ENCODE measurements at places on chromosomes 4 and X. TPM values are rescaled to one million over a fixed set of nuclear protein-coding genes. Genes with fewer than 3 reads are reported as not detected.

DNA sequence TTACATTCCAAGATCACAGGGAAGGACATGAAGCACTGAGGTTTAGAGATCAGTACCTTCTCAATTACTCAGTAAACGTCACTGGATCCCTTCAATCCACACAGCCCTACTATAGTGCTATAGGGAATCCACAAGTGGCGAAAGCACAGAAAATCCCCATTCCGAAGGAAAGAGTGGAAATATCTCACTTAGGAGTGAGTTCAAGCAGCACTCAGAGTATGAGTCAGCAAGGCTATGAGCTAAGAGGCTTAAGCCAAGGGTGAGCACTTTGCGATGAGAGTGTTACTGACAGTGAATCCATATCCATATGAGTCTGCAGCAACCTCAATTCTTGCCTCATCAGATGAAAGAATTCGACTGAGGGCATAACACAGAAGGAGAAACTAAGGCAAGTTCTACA is 165.1 kb downstream of the VSIG4 start:
- DNase-seq = no peak

GRCh38 chrX:26783512-26784225 is 567.7 kb downstream of the MAGEB5 start:
- peak; percentile 78 for DNase-seq

GRCh38 chr4:86032476-86033022 is 327.3 kb downstream of the MAPK10 start:
- DNase-seq = no peak

GDPD2 gene
- not detected for total RNA-seq

DNA sequence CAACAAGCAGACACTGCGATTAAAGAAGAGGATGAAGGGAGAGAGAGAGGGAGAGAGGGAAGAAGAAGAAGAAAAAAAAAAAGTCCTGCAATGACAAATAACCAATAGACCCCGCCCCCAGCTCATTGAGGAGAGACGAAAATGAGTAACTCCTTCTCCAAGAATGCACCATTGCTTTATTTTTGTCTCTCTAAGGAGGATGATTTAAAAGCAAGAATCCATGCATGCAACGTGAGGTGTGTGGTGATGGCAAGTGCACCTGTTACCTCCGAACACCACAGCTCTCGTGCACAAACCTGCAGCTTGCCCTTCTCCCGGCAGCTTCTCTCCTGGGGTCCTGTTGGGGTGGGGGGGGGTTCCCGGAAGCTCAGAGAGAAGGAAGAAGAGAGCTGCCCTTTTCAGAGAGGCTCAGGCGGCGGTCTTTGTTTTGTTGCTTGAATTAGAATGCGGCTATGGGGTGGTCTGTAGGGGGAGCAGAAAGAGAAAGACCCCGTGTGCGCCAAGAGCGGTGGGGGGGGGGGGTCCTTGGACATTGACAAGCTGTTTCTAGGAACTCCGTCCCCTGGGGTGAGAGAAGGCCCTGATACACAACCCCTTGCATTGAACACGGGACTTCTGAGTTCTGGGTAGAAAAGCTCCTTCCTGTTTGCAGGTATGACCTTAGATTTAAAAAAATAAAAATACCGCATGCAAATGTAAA is 100.7 kb downstream of the CRLF2 start:
- DNase-seq = no peak

DNA sequence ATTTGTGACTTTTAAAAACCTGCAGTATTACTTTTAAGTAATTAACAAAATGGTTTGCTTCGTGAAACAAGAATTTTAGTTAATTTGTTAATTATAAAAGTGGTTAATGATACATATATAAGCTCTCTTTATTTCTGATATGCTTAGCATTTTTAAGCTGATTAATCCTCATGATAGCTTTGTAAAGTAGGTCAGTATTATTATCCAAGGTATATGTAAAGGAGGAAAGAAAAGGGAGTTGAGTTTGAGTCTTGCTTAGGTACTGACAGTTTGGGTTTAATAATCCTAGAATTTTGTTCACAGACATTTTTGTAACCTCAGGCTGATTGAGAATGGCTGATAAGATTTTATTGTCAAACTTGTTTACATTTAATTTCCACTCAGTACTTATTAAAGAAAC is 21.8 kb downstream of the HERC3 start:
- no peak for DNase-seq

- no peak for DNase-seq
Observed at GRCh38 chrX:119853444-119853843, 681 bp upstream of the UPF3B start.

DNA sequence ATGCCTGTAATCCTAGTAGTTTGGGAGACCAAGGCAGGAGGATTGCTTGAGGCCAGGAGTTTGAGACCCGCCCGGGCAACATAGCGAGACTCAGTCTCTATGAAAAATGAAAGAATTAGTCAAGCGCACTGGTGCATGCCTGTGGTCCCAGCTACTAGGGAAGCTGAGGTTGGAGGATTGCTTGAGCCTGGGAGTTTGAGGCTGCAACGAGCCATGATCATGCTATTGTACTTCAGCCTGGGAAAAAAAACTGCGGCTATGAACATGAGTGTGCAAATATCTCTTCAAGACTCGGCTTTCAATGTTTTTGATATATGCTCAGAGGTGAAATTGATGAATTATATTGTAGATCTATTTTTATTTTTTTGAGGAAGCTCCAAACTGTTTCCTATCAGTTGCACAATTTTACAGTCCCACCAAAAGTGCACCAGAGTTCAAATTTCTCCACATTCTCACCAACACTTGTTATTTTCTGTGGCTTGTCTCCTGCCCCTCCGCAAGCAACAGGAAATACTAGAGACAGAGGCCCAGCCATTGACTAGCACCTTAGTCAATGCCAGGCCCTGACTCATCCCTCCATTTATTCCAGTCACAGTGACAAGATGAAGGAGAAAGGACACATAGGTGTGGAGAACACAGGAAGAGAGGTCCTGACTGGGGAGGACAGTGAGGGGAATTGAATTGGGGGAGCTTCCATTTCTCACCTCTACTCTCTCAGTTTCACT is 33.1 kb upstream of the ZNF41 start:
- DNase-seq = no peak

- DNase-seq = no peak
Observed at GRCh38 chr4:79298027-79298426, 27.8 kb downstream of the NAA11 start.

DNA sequence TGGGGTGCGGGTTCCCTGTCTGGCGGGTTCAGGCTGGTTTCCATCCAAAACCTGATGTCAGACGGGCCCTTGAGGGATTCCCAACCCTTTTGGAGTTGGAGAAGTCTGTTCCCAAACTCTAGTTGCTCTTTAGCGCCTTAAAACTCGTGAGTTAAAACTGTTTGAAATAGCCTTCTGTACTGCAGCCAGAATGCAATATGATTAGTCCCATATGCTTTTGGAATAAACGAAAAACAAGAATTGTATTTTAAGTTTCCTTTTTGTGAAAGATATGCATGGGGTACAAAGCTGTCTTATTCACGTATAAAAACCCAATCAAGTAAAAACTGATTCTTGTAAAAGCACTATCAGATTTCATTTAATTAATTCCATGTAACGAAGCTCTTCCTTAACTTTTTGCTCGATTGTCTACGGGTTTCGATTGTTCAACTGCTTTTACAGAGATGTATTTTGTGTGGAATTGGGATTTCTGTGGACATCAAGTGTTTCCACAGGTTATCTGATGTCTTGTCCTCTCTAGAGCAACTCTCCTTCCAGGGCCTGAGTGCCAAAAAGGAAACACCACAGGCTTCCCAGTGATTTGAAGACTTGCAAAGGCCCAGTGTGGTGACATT is 49.5 kb downstream of the CLDN34 start:
- DNase-seq = no peak

LUZP4 gene
- total RNA-seq = not detected

DUX4 gene
- not detected for total RNA-seq

DNA sequence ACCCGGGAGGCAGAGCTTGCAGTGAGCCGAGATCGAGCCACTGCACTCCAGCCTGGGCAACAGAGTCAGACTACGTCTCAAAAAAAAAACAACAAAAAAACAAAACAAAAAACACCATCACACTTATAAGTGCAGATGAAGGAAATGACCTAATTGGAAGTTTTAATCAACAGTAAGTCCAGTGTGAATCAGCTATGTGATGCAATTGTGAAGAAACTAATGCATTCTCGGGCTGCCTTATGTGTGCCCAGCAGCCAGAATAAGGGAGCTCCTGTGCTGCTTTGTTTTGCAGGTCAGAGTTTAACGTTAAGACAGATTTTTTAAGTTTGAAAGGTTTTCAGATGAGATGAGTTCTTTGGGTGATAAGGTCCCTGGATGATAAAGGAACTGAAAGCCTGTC is 10.8 kb downstream of the DAPP1 start:
- no peak for DNase-seq

PABPC1L2B gene
- not detected for total RNA-seq

GRCh38 chr4:137558951-137559350 is 26.7 kb upstream of the PCDH18 start:
- no peak for DNase-seq

GRCh38 chrX:97328853-97329390 is 445.2 kb downstream of the RPA4 start:
- no peak for DNase-seq

DNA sequence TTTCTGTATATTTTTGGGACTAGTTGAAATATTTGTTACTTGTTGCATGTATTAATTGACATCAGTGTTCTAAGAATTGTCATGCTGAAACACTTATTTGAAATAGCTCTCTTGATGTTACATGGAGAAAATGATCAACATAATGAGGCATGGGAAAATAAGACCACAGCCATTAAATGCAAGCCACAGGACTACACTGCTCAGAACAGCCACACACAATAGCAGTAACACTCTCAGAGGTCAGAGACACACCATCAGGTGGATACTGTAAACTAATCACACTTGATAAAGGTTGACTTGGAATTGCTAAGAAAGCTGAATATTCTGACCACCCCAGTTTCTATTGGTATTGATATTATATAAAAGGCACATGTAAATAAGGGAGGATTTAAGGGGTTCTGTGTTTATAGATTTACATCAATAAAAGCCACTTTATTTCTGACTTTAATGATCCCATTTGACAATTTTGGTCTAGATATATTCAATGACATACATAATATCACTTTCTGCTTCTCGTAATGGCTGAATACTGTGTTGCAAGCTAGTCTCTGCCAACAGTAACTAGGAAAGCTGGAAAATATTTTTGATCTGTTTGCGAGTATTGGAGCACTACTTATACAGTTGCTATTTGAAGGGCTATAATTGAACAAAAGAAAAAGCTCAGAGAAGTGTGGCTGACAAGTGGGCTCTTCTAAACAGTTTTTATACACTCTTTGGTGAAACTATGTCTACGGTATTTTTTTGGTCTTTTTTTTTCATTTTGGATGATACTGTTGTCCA is 876.5 kb upstream of the INTU start:
- DNase-seq = no peak

GRCh38 chrX:140764401-140764919 is 54.9 kb downstream of the LINC00632 start:
- DNase-seq = no peak

DNA sequence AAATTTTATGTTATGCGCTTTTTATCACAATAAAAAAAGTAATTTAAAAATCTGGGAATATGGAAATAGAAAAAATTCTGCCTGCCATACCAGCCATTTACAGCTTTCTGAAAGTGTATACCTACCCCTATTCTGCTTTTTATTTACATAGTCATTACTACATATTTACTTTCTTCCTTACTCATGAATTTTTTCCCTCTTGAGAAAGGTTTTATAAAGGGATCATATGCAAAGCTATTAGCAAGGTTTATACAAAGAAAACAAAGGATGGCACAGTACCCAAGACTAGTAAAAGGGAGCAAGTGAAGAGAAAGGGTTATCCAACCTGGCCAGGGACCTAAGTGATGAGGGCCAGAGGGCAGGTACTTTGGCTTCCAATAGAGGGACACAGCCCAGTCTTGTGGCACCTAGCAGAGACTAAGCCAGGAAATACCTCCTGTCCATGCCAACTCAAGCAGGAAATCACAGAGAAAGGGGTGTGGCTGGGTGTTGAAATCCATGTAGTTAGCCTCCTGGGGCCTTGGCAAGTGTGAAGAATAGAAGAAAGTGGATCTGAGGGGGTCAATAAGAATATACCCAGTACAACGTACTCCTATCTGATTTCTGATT is 207.3 kb upstream of the VEGFC start:
- no peak for DNase-seq

CACNA1F gene
- total RNA-seq = not detected

ALPK1 gene
- total RNA-seq = 8.9 TPM

GRCh38 chr4:146470604-146471003 is 51.1 kb downstream of the SLC10A7 start:
- DNase-seq = no peak

- no peak for DNase-seq
Observed at GRCh38 chr4:88674565-88674964, 23.1 kb downstream of the NAP1L5 start.

GRCh38 chrX:103565752-103566151 is 19.6 kb upstream of the TCEAL4 start:
- no peak for DNase-seq

DNA sequence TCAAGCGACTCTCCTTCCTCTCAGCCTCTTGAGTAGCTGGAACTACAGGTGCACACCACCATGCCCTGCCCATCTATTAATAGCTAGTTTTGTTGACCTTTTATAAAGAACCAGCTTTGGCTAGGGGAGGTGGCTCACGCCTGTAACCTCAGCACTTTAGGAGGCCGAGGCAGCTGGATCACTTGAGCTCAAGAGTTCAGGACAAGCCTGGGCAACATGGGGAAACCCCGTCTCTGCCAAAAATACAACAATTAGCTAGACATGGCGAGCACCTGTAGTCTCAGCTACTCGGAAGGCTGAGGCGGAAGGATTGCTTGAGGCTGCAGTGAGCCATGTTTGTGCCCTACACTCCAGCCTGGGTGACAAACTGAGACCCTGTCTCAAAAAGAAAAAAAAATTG is 2.7 kb downstream of the TKTL1 start:
- no peak for DNase-seq

ARHGAP6 gene
- total RNA-seq = 0.86 TPM

ARHGAP36 gene
- not detected for total RNA-seq

DNA sequence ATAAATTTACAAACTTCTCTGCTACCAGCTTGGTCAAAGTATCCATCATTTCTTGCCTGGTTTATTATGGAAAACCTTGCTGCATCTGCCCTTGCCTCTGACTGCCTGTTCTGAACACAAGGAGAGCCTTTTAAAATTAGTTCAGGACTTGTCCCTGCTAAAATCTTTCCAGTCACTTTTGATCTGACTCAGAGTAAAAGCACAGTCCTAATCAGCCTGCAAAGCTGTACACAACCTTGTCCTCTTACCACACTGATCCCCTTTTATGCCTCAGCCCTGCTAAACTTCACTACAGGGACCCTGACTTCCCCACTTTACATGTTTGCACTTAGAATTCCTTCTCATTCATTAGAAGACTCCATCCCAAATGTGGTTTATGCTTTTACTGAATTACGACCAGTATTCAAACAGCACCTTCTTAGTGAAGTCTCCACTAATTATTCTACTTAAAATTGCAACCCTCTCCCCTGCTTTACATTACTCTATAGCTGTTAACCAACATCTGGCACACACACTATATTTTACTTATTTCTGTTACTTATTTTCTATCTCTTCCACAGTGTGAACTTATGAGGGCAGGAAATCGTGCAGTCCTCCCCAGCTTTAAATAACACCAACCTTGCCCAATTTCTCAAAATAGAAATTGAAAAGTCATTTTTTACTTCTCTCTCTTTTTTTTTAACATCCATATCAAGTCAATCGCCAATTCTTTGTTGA is 6.3 kb downstream of the GABRA4 start:
- no peak for DNase-seq
